ENCODE measurements at places on chromosomes 16 and 17.

DNA sequence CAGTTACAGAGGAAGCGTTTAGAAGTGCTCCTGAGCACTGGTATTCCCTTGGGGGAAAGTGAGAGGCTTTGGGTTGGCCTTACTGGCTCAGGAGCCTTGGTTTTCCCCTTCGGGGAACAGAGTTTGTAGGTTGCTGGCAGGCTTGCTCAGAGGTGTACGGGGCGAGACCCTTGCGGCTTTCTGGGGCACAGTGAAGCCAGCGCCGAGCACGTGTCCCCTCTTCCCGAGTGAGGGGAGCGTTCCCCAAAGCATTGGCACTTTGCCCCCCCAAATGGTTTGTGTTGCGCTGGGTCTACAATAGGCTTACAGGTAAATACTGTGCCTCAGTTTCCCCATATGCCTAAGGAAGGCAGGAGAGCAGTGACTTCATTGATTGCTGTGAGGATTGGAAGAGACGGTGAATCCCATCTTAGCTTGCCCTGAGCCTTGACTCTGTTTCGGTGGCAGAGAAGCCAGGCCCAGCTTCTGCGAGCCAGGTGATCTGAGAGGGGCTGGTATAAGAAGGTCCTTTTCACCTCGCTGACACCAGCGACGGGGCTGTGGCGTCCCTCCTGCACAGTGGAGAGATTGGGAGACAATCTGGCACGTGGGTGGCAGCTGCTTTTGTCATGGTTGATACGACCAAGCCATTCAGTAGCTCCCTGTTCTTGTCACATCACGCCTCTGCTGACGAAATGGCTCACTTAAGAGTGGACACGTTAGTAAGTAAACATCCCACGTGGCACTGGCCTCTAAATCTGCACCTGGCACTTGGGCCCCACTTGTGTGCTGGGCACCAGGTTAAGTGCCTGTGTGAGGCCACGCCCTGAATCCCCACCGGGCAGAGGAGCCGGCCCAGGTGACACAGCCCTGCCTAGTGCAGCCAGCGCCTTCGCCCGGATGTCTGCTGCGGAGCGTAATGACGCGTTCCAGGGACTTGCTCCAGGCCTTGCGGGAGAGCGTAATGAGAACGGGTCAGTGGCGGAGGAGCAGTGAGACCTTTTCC lies 55.0 kb downstream of the MEAK7 start:
- no peak for DNase-seq

DNA sequence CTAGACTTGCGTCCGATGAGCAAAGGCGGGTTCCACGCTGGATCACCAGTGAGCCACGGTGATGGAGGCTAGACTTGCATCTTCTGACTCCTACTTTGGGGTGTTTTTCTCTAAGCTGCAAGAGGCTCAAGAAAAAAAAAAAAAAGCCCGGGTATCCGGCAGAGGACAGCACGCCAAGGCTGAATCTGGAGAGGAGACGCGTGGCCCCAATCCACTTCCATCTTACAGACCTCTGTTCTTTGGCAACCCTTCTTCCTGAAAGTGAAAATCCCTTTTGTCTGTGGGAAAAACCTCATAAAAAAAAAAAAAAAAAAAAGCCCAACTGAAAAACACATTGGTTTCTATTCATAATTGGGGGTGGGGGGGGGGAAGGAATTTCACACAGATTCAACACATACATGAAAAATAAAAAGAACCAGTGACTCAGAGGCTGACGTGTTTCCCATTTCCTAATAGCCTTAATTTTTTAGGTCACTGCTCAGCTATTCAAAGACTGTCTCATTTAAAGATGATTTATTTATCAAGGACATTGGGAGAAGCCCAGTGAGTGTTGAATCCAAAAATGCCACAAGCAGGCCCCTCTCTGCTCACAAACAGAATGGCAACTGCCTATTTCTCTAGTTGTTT lies 258.3 kb downstream of the FOXL1 start:
- DNase-seq = no peak

- DNase-seq = no peak
These were observed 79.1 kb downstream of the C17orf67 start for GRCh38 chr17:56754523-56755208.

- no peak for DNase-seq
These were observed 51.6 kb downstream of the PMP22 start for GRCh38 chr17:15213381-15214087.

DNA sequence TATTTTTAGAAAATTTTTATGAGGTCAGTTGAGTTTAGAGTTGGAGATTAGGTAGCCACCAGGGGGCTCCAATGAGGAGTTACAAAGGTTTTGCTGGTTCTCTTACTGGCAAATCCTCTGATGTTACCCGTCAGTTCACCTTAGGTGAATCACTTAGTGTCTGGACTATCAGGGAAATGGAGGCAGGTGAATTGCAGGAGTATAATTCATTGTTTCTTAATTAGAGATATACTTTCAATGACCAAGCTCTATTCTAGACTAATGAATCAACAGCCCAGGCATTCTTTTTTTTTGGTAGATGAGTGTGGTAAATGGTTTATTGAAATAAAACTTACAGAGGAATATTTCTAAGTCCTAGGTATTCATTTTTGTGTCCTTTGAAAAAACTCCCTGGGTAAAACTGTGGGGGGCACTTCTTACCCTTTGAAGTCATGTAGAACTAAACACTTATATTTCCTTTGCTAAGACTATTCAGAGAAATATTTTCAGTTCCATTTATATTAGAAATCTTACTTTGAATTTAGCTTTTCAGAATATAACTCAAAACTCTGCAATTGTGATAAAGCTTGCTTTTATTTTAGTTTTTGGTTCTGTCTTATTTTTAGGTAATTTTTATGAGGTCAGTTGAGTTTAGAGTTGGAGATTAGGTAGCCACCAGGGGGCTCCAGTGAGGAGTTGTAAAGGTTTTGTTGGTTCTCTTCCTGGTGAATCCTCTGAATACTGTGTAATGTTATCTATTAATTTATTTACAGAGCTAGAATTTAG lies 17.7 kb downstream of the PSMD11 start:
- DNase-seq = peak; percentile 54
